ENCODE measurements at places on chromosomes 16 and 17.

- DNase-seq = no peak
Observed at GRCh38 chr17:55743103-55743679, 7.7 kb upstream of the PCTP start.

DNA sequence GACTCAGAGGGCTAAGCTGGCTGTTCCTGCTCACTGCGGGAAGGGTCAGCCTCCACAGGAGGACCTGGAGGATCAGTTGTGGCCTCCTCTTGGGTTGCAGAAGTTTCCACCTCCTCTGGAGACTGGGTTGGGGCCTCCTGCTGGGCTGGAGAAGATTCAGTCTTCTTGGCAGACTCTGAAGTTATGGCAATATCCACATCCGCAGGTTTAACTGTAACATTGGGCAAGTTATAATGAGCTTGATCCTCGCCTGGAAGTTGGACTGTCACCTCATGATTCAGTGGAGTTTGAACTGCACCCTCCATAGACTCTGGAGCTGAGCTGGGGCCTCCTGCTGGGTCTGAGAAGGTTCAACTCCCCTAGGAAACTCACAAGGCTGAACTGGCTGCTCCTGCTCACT lies 47.6 kb upstream of the TMEM97 start:
- no peak for DNase-seq

GRCh38 chr17:36661047-36661666 lies 59.8 kb downstream of the MRM1 start:
- no peak for DNase-seq

DNA sequence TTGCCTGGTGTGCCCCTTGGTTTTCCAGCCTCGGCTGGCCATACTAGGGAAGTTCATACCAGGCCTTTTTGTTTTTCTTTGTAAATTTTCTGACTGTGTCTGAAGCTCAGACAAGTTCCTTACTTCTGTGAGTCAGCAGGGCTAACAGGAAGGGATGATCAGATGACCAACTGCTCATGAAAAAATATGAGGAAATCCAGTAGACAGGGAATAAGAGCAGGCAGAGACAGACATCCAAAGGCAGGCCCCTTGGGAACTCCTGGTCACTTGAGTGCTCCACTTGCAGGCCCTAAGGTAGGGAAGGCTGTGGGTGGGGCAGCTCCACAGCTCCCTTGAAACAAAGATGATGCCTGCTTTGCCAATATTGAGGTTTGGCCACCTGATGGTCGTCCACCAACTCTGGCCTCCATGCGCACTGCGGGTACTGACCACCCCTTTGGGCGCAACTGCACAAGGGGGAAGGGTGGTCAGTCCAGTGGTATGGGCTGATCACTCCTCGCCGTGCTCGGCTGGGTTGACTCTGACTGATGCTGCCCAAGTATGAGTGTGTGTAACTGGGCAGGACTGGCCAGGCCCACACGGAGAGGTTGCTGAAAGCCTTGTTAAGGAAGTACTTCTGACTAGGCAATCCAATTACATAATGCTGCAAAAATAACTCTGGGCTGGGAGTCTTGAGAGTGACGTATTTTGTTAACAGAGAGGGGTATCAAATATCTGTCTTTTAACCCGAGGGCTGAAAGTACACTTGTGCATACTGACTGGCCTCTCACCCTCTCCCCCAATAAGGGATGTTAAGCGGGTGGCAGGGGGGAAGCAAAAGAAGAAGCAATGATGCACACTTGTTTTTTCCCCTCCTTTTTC lies 20.8 kb upstream of the ZFHX3 start:
- DNase-seq = no peak

- DNase-seq = no peak
Observed at GRCh38 chr17:49899191-49899485, 51.3 kb upstream of the TAC4 start.

DNA sequence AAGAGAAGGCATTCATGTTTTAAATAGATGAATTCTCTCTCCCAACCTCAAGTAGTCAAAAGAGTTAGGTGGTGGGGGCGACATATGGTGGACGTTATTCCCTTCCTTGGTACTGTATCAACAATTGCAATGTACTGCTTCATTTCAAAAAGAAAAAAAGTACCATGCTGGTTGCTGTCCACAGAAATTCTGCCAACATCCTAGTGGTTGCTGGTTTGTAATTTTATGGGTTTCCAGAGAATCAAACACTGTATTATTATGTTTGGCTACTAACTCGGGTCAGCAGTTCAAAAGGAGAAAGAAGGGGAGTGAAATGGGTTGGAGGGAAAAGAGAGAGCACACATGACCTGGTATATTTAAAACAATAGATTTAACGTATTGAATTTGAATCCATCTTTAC lies 61.1 kb upstream of the KCNJ16 start:
- DNase-seq = no peak

- DNase-seq = no peak
Observed at GRCh38 chr17:35554668-35555067, 6.0 kb downstream of the SLFN14 start.

GRCh38 chr17:2271985-2272702 lies 31.4 kb downstream of the SMG6 start:
- DNase-seq = no peak

- no peak for DNase-seq
Observed at GRCh38 chr16:80372341-80372740, 168.5 kb upstream of the DYNLRB2 start.

- no peak for DNase-seq
Observed at GRCh38 chr16:77500934-77501664, 66.3 kb upstream of the ADAMTS18 start.

DNA sequence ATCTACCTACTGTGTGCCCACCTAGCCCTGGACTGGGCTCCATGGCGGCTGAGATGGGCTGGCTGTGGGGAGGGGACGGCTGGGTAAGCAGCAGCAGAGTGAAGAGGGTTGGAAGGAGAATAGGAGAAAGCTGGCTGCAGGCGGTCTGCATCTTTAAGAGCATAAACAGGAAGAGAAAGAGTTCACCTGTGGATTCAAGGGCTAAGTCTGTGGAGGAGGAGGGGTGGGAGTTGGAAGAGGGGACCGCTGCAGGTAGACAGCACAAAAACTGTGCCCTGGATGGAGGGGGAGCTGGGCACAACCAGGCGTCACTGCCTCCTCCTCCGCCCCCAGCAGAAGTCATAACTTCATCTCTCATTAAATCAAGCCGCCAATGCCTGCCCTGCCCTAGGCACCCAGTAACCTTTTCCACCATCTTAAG lies 677 bp downstream of the SLC13A2 start:
- no peak for DNase-seq

- no peak for DNase-seq
Observed at GRCh38 chr16:5607169-5607568, 509.6 kb upstream of the EEF2KMT start.

DNA sequence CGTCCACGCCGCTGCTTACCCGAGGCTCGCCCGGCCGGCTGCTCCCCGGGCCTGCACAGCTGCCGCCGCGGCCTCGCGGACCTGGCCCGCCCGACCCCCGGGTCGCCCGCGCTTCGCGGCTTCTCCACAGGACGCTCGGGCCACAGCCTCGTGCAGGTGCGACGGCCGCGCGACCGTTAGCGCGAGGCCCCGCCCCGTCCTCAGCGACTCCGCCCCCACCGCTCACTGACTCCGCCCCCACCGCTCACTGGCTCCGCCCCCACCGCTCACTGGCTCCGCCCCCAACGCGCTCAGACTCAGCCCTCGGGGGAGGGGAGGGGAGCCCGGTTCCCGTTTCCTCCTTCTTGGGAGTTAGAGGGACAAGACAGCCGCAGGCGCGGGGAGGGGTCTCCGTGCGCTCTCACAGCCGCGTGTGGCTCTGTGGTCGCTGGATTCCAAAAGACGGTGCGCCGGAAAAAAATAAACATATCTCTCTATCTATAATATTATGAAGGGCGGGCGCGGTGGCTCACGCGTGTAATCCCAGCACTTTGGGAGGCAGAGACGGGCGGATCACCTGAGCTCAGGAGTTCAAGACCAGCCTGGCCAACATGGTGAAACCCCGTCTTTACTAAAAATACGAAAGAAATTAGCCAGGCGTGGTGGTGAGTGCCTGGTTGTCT lies at the start of gene MEIOB:
TSS of gene MEIOB (minus strand) at position 191 of the 662 bp plus-strand sequence. CDS start 3,989 bp downstream, outside the sequence.
- DNase-seq = no peak

DNA sequence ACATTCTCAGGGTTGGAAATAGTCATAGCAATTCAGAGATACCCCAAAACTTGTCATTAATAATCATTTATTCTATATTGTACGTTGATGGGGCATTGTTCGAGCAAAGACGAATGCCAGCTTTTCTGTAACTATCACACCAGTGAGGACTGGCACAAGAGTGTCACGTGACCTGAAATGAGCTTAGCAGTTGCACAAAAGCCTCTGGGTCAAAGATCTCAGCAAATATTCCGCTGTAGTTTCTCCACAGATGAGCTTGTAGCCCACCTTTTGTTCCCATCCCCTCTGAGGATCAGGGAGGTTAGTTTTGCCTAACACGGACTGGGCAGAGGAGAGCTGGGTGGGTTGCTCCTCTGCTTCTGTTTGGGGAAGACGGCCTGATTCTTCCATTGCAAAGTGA lies 18.2 kb downstream of the IRX3 start:
- DNase-seq = no peak

DNA sequence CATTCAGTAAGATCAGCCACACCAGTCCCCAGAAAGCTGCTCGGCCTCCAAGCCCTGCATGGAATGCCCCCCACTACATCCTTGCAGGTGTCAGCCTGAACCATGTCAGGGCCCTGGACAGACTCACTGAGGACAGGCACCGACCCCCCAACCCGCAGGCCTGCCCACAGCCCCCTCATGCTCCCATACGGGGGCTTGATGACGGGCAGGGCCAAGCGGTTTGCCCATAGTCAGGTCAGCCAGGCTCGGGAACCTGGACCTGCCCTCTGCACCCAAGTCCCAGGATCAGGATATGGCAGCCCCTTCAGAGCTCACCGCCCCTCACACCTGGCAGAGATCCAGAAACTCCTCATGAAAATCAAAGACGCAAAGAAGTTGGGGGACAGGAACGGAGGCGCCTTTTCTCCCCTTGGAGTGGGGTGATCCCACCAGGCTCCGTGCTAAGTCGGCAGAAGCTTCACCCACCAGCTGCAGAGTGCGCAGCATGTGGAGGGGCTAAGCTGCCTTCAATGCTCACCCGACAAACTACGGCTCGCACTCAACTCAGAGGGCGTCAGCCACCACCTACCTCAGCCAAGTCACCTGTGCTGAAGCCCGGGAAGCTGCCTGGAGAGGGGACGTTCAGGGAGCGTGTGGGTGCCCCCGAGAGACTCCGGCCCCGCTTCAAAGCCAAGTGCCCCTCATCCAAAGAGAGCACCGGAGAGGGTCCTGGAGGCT lies 26.5 kb downstream of the GNPTG start:
- DNase-seq = no peak

DNA sequence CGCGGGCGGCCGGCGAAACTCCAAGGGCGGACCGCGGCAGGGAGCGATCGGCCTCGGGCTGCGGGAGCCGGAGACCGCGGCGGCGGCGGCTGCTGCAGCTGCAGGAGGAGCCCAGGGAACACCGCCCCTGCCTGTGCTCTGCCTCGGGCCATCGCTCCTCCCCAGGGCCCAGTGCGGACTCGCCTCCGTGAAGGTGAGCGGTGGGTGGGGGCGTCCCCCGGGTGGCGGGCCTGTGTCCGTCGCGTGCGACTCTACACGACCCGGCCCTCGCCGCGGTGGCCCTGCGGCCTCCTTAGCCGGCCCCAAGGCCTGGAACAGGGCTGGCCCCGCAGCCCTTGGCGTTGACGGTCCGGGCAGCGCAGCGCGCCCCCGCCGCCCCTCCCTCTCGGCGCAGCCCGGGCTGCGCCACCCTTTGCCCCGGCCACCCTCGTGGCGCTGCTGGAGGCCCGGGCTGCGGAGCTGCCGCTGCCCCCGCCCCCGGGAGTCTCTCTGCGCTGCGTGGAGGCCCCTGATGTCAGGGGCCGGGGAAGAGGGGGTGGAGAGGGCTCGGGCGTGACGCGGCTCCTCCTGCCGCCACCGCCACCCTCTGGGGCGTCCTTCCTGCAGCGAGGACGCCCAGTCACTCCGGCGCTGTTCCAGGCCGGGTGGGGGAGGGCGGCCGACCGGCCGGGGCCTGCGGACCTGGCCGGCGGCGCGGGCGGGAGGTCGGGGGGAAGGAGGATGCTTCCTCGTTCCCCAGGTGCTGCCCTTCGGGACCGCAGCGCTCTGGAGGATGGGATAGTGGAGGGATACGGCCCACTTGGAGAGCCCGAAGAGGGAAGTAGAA lies 485 bp downstream of the DYNLL2 start:
- peak; percentile 68 for DNase-seq

DNA sequence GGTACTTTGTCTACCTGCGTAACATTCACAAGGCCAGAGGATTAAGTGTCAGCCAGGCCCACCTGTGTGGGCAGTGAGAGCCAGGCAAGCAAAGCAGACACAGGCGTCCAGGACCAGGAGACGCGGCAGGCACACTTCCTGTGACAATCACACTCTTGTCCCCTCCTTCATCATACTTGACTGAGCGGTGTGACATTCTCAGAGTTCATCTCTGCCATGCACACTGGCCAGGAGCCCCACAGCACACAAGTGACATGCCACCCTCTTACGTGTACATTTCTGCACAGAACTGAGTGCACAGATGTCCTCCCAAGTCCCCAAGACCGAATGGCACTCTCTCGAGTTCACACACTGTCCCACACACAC lies 8.7 kb downstream of the PPP1R9B start:
- no peak for DNase-seq

DNA sequence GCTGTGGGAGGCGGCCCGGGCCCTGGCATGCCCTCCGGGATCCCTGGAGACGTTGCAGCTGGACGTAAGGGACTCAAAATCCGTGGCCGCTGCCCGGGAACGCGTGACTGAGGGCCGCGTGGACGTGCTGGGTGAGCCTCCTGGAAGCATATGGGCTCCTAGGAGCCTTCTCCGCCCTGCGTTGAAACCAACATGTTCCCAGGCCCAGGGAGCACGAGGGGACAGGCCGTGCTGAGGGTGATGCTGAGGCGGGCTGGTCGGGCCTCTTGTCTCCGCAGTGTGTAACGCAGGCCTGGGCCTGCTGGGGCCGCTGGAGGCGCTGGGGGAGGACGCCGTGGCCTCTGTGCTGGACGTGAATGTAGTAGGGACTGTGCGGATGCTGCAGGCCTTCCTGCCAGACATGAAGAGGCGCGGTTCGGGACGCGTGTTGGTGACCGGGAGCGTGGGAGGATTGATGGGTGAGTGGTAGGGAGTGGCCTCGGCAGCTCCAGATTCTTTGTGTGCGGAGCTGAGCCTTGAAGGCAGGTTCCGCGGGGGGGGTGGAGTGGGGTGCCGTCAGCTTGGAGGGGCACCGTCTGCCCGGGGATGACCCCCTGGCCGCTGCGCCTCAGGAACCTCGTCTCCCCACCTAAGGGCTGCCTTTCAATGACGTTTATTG lies 567 bp downstream of the HSD17B1 start:
- DNase-seq = no peak

DNA sequence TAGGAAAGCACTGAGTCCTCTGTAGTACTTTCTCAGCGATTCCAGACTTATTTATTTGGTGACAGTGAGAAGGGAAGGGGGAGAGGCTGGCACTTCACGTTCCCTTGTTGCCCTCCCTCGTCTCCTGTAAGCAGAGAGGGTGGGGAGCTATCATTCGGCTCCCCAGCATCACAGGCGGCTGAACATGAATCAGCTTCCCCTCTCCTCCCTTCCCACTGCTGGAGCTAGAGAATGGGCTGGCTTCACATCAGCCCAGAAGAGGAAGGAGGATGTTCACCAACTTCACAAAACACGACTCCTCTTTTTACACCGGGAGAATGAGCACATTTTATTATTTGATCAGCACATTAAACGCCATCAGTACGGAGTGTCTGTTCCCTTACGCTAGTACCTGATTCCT lies 6.7 kb upstream of the CMIP start:
- no peak for DNase-seq

Measured in DND-41 (cell line).